CD4-positive, alpha-beta T cell (primary cell): ENCODE measurements at places on chromosomes 2 and 18.
A peak's percentile ranks its signal among the peaks of the same experiment; 100 is the strongest.

DNA sequence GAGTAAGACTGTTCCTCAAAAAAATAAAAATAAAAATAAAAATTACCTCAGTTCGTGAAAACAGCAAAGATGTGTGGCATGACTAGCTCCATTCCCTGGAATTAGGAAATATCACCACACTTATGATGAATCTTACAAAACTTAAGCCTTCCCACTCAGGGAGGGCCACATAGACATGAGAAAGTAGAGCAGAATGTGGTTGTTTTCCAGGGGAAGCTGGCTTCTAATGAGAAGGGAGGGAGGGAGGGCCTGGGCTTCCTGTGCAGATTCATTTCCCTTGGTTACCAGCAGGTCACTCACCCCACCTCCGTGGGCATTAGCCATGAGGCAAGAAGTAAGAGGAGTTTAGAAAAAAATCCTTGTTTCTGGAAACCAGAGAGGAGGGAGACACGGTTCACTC, 95.9 kb upstream of the RMDN2 start:
- H3K27ac ChIP-seq: no peak overlapping the region
- no peak for DNase-seq

- H3K27ac ChIP-seq: no peak overlapping the region
- no peak for DNase-seq
- H3K4me1 ChIP-seq: no peaks in the 10 kb centered on the region
- no peak overlapping the region for H3K4me3 ChIP-seq
- H3K27me3 ChIP-seq: no peaks in the 10 kb centered on the region
These were observed 232.7 kb downstream of the MBD2 start for GRCh38 chr18:53991805-53992204.

DNA sequence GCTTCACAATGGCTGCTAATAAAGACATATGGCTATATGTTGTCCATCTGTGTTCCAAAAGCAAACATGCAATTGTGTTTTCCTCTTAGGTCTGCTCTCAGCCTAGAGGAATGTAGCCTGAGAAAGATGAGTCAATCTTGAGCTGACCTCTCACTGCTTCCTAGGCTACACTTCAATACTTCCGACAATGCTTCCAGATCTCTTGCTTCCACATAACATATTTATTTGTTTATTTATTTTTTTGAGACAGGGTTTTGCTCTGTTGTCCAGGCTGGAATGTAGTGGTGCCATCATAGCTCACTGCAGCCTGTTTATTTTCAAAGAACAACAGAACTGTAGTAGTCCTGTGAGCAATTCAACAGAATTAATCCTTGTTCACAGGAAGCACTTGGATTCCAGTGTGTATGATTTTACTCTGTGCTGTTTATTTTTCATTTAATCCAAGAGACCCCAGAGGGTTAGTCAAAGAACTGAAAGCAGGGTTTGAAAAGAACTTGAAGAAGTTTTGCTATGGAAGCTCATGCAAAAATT, 437.9 kb downstream of the TXNL1 start:
- no peaks in the 10 kb centered on the region for H3K4me1 ChIP-seq
- H3K4me3 ChIP-seq: no peak overlapping the region
- no peak overlapping the region for H3K27ac ChIP-seq
- no peaks in the 10 kb centered on the region for H3K36me3 ChIP-seq

- H3K27me3 ChIP-seq: peaks cover 58% of the 10 kb centered on the region
- peaks cover 61% of the 10 kb centered on the region for H3K4me1 ChIP-seq
- H3K4me3 ChIP-seq: peak overlapping the region; percentile 62
- peak overlapping the region; percentile 53 for H3K27ac ChIP-seq
These were observed 3.1 kb downstream of the BCL11A start for GRCh38 chr2:60550178-60550983.

GRCh38 chr18:58005885-58006523, 38.0 kb upstream of the NEDD4L start:
- no peak overlapping the region for H3K4me3 ChIP-seq
- DNase-seq: no peak
- H3K27ac ChIP-seq: no peak overlapping the region
- peaks cover 2% of the 10 kb centered on the region for H3K27me3 ChIP-seq
- H3K4me1 ChIP-seq: no peaks in the 10 kb centered on the region

- H3K36me3 ChIP-seq: no peaks in the 10 kb centered on the region
- H3K27ac ChIP-seq: no peak overlapping the region
- no peaks in the 10 kb centered on the region for H3K4me1 ChIP-seq
- peaks cover 57% of the 10 kb centered on the region for H3K27me3 ChIP-seq
- no peak overlapping the region for H3K4me3 ChIP-seq
- no peak for DNase-seq
These were observed 9.2 kb downstream of the SPR start for GRCh38 chr2:72896446-72896845.

DNA sequence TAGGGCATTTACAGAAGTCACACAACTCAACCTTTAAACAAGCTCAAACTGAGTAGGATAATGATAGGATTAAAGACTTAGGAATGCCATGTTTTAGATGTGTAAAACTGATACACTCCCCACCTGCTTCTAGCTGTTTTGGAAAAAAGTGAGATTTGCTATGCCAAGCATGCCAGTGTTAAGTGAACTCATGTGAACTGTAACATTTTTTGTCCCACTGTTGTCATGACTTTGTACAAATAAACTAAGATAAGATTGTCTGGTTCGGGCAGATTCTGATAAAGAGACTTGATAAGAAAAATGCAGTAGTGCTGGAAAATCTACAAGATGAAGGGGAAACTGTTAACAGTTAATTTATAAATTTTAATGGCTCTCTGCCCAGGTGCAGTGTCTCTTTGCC, 66.5 kb downstream of the GLS start:
- peaks cover 12% of the 10 kb centered on the region for H3K4me1 ChIP-seq
- no peaks in the 10 kb centered on the region for H3K27me3 ChIP-seq
- DNase-seq: peak; percentile 11
- H3K27ac ChIP-seq: no peak overlapping the region

- H3K4me3 ChIP-seq: no peak overlapping the region
- H3K27ac ChIP-seq: no peak overlapping the region
- H3K36me3 ChIP-seq: no peaks in the 10 kb centered on the region
- H3K27me3 ChIP-seq: no peaks in the 10 kb centered on the region
- no peak for DNase-seq
- H3K4me1 ChIP-seq: no peaks in the 10 kb centered on the region
These were observed 1071.3 kb upstream of the ZEB2 start for GRCh38 chr2:145591109-145591809.

- no peak within 1 kb of the TSS for H3K4me3 ChIP-seq
- H3K27ac ChIP-seq: no peak within 1 kb of the TSS
- no peaks in the 10 kb centered on the region for H3K27me3 ChIP-seq
These were observed at the start of gene KCNE4 for GRCh38 chr2:223051693-223052289. Gene KCNE4, plus strand, starts transcription at chr2:223052190. Its CDS starts 641 bp downstream, at chr2:223052831.

- H3K27me3 ChIP-seq: no peaks in the 10 kb centered on the region
- no peaks in the 10 kb centered on the region for H3K36me3 ChIP-seq
- no peak overlapping the region for H3K4me3 ChIP-seq
- H3K4me1 ChIP-seq: no peaks in the 10 kb centered on the region
These were observed 94.3 kb downstream of the ASAP2 start for GRCh38 chr2:9300829-9301453.

GRCh38 chr2:238771218-238771617, 76.7 kb upstream of the TWIST2 start:
- no peaks in the 10 kb centered on the region for H3K4me1 ChIP-seq
- no peak overlapping the region for H3K4me3 ChIP-seq

- peak; percentile 29 for DNase-seq
- H3K27ac ChIP-seq: no peak within 1 kb of the TSS
- H3K4me3 ChIP-seq: peak within 1 kb of the TSS; percentile 32
- H3K4me1 ChIP-seq: peaks cover 14% of the 10 kb centered on the region
- H3K27me3 ChIP-seq: peaks cover 12% of the 10 kb centered on the region
These were observed at the start of gene MATN3 for GRCh38 chr2:20012282-20013125. Gene MATN3, minus strand, starts transcription at chr2:20012668. Its CDS starts 37 bp downstream, at chr2:20012631.

- peaks cover 70% of the 10 kb centered on the region for H3K4me1 ChIP-seq
- no peak overlapping the region for H3K4me3 ChIP-seq
- DNase-seq: no peak
These were observed 10.8 kb downstream of the NFE2L2 start for GRCh38 chr2:177253704-177254103.

- peaks cover 12% of the 10 kb centered on the region for H3K4me1 ChIP-seq
- H3K36me3 ChIP-seq: no peaks in the 10 kb centered on the region
- peaks cover 28% of the 10 kb centered on the region for H3K27me3 ChIP-seq
- no peak for DNase-seq
- H3K4me3 ChIP-seq: no peak overlapping the region
These were observed 502 bp downstream of the TUBB6 start for GRCh38 chr18:12308386-12309100.

GRCh38 chr2:112566104-112566503, 18.3 kb upstream of the CHCHD5 start:
- H3K27ac ChIP-seq: no peak overlapping the region
- H3K27me3 ChIP-seq: no peaks in the 10 kb centered on the region
- H3K4me1 ChIP-seq: no peaks in the 10 kb centered on the region
- peaks cover 77% of the 10 kb centered on the region for H3K36me3 ChIP-seq

GRCh38 chr2:60826111-60826510, 55.3 kb upstream of the REL start:
- no peak overlapping the region for H3K27ac ChIP-seq
- H3K4me3 ChIP-seq: no peak overlapping the region
- H3K27me3 ChIP-seq: no peaks in the 10 kb centered on the region
- H3K36me3 ChIP-seq: no peaks in the 10 kb centered on the region

DNA sequence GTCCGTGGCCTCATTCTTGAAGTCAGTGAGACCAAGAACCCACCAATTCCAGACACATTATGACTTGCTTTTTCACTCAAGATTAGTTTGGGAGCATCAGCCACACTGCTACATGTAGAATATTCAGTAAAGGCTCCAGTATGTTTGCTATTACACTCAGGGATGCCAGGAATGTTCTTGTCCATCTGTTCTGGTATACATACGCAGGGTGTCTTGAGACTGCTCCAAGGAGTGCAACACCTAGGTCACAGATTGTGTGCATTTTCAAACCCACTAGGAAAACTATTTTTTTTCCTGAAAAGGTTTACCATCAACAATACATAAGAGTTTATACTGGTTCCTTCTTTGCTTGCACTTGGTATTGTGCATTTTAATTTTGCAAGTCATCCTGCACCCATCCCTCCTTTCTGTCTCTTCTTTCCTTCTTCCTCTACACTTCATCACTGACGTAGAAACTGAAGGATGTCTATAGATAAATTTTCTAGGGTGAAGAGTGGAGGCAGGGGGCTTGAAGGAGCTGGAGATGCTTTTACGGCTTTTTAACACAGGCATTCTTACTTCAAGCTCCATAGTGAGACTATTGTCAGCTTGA, 35.3 kb upstream of the MAP2 start:
- H3K36me3 ChIP-seq: no peaks in the 10 kb centered on the region
- no peak overlapping the region for H3K4me3 ChIP-seq
- H3K4me1 ChIP-seq: no peaks in the 10 kb centered on the region
- no peak overlapping the region for H3K27ac ChIP-seq

- H3K27me3 ChIP-seq: no peaks in the 10 kb centered on the region
- peaks cover 3% of the 10 kb centered on the region for H3K4me1 ChIP-seq
- no peak overlapping the region for H3K4me3 ChIP-seq
- H3K36me3 ChIP-seq: no peaks in the 10 kb centered on the region
- H3K27ac ChIP-seq: no peak overlapping the region
These were observed 120.6 kb downstream of the CTIF start for GRCh38 chr18:48659188-48660009.

DNA sequence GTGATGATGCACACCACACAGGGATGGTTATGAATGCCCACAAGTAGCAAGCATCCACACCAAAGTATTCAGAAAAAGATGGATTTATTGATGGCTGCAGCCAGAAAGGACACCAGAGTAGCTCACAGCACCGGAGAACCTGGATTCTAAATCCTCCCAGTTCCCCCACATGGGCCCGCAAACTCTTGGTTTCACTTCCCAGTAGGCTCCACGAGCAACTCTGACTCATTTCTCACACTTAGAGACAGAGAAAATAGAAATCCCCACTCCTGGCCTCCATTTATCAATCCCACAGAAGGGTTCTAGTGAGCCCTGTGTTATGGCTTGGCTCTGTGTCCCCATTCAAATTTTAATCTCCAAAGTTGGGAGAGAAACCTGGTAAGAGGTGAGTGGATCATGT, 426.7 kb upstream of the MYT1L start:
- no peaks in the 10 kb centered on the region for H3K27me3 ChIP-seq
- DNase-seq: no peak
- no peaks in the 10 kb centered on the region for H3K4me1 ChIP-seq
- no peak overlapping the region for H3K4me3 ChIP-seq

DNA sequence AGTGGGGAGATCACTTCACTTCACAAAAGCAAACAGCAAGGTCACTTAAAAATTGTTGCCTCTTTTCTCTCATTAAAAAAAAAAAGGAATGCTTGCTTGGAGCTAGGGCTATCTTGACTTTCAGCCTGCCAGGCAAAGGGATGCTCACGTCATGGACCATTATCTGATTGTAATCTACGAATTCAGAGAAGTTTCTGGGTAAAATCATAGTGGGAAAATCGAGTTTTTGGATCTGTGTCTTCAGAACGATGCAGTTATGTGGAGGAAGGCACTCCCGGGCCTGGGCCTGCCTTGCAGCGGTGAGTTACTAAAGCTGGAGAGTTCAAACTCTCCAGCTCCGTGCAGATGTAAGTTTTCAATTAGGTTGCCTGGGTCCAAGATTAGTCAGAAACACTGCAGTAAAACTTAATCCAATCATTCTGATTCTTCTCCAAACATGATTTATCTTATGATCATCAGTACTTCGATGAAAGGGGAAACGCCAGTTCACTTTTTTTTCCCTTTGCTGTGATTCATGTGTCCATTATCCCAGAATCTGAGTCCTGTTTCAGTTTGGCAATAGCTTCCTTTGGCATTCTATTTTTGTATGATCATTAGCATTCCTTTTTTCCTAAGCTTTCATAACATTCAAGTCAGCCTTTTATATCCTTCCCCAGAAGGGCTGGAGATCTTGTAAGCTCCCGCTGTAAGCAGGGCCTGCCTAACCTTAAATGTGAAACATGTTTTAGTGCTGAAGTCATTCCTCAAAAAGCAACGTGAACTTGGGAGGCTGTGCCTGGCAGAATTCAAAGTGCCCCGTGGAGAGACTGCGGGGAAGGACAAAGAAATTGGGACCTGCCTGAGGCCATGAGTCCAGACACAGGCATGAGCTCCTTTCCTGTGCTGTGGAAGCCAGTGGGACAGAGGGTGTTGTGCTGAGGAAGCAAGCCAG, 119.3 kb upstream of the TWIST2 start:
- no peak for DNase-seq
- no peaks in the 10 kb centered on the region for H3K36me3 ChIP-seq
- no peak overlapping the region for H3K27ac ChIP-seq
- no peaks in the 10 kb centered on the region for H3K27me3 ChIP-seq
- H3K4me1 ChIP-seq: no peaks in the 10 kb centered on the region
- H3K4me3 ChIP-seq: no peak overlapping the region

DNA sequence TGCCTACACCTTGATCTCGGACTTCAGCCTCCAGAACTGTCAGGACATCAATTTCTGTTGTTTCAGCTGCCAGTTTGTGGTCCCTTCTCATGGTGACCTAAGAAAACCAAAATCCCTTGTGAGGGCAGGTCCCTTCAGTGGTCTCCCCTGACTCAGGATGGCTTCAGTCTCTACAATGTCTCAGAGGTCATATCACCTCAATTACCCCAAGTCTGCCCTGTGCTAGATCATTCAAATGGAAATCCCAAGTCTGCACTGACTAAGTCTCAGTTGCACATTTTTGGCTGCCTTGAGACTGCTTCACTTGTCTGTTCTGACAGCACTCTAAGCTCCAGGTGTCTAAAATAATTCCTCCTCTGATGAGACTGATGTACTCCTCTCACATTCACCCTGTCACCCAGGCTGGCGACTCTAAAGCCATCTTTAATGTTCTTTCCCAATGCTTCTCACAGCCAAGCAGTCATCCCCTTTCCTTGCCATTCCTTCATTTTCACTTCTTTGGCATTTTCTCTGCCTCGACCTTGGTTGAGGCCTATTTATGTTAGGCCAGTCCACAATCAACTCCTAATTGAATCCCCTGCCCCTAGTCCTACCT, 470.8 kb downstream of the DLGAP1 start:
- no peaks in the 10 kb centered on the region for H3K27me3 ChIP-seq
- no peak overlapping the region for H3K4me3 ChIP-seq
- peaks cover 6% of the 10 kb centered on the region for H3K4me1 ChIP-seq
- DNase-seq: no peak
- no peak overlapping the region for H3K27ac ChIP-seq
